ENCODE measurements at places on chromosomes 6 and 20.
A peak's percentile ranks its signal among the peaks of the same experiment; 100 is the strongest.

DNA sequence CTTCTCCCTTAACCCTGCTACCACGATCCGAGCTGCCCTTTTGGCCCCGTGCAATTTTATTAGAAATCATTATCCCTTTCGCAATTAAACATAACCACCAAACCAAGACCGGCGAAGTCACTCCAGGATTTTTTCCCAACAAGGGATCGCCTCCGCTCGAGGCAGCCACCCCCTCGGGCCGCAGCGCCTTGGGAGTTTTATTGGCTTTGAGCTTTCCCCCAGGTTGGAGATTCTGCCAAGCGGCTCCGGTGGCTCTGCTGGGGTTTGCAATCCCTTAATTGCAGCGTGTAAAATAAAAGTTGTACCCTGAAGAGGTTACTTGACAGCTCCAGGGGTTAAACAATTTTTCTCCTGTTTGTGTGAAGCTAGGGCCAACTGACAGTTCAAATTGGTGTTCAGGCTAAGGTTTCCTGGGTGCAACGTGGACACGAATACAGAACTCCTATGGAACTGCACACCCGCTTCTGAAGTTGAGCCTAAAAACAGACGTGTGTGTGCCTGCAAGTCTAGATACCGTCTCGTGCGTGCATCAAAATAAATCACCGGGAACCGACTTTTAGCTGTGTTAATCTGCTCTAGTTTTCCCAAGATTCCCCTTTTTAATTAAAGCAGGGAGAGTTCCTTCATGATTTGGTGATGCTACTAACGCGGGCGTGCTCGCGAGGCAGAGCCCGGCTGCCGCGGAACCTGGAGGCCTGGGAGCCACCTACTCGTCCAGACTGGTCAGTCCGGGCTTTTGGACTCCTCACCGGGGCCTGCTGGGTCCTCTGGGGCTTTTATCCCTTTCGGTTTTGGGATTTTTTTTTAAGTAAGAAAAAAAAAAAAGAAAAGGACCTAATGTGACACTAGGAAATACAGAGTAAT, 975 bp upstream of the TFAP2A start:
- no peak for DNase-seq

DNA sequence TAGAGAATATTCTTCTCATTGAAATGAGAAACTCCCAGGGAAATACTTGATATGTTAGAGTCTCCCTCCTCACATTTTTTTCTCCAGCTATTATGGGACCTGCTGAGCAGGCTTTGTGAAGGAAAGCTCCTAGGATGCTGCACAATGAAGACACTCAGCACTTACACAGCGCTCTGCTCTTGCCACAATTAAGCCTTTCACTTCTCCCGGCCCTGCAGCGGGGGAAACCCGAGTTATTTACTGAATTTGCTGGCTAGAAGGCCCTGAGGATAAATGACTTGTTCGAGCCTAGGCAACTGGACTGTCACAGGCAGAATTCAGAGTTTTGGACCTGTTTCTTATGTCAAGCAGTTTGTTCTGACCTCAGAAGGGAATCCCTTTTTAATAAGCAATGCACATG, 102.0 kb downstream of the MAP3K7 start:
- no peak for DNase-seq

GRCh38 chr6:2355150-2355549, 109.7 kb upstream of the GMDS start:
- DNase-seq = no peak

DNA sequence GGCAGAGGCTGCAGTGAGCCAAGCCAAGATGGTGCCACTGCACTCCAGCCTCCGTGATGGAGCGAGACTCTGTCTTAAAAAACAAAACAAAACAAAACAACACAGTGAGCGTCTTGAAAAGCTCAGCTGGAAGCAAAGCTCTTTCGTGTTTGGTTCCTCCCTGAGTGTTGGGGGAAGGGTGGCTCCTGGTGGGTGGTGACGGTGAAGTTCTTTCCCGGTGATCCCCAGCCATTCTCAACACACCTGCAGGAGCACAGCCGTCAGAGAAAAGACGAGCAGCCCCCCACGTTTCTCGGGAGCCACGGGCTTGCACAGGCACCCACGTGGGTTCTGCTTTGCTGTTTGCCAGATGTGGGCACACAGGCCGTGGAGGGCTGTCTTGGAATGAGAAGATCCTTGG, 3.2 kb downstream of the BHLHE23 start:
- no peak for DNase-seq

- no peak for DNase-seq
These were observed 90.8 kb upstream of the OGFRL1 start for GRCh38 chr6:71197780-71198179.

GRCh38 chr6:83952830-83953229, 80.7 kb upstream of the MRAP2 start:
- no peak for DNase-seq

DNA sequence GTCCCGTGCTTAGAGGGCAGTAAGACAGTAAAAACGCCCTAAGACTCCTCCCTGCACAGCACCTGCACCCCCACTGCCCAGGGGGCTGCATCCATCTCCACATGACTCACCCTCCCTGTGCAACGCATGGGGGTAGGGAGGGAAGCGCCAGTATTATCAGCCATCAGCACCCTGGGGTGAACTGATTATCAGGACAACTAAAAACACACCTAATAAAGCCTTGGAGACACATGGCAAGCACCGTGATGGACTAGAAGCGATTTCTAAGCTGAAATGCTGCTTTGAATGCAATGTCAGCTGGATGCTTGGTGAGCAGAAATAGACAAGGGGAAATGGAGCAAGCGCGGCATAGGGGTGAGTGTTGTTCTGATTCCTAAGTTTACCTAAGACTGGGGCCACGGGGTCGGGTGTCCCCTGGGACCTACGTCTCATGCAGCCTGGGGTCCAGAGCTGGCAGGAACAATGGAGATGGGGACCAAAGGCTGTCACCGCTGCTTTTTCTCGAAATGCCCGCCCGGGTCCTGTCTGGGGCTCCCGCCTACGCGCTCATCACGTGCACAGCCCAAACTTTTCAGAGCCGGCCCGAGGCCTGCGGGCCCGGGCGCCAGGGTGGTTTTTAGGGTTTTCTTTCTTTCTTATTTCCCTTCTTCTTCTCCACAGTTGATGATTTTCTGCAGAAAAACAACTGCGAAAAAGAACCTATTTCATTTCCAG, 702 bp upstream of the TNFAIP3 start:
- DNase-seq = no peak

GRCh38 chr6:70547313-70547712, 19.4 kb upstream of the SDHAF4 start:
- no peak for DNase-seq

DNA sequence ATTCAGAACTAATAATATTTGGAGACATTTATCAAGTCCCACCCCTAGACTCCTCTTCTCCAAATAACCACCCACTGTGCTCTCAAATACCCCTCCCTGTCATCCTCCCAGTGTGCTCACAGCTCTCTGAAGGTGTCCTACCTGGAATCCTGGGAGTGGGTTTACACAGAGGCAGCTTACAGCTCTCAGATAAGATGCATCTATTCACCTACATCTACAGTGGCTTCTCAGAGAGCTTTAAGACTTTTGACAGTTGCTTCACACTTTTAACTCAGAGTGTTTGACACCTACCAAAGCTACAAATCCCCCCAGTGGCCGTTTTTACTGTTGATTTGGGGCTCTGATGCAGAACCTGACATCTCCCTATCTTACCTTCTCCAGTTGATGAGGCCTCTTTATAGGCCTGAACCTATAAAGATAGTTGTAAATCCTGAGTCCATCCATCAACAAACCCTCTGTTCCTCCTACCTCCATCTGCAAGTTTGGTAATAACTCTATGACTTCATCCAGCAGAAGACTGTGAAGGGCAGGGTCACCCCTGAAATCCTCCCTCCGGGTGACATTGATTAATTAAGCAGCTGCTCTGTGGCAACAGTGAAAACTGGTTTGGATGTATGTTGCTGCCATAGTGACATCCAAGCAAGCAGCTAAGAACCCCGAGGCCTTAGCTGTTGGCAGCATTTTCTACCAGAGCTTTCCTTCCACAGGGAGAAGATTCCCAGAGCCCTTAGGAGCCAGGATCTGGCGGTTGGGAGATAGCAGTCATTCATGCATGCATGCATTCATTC, 226.1 kb upstream of the RREB1 start:
- no peak for DNase-seq

DNA sequence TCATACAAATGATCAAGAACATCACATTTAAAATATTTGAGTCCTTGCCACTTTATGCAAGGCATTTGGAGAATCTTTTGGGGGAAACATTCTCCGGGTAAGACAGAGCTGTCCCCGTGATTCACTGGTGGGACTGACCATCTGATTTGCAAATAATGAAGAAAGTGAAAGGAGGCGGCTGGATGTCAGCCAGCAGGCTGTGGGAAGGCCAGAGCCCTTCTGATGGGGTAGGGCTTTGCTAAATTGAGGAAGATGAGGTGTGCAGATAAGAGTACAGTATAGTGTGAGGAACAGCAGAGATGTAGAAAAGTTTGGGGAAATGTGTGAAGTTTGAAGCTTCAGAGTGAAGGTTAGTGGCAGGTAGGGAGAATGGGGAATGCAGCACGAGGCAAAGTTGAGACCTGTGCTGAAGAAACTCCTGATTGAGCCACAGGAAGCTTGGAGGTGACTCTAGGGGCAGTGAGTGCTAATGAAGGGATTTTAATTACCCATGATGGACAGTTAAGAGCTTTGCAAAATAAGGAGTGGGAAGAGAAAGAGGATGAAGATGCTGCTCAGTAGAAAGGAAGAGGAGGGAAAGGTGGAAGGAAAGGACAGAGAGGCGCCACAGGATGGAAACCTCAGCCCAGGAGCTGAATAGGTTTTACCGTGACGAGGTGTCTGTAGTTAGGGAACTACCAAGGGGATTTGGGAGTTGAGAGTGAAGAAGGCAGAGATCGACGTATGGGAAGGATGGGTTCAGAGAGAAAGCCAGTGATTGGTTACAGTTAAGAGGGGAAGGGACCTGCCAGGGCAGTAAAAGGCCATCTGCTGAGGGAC, 68.7 kb downstream of the SNX9 start:
- DNase-seq = no peak

- no peak for DNase-seq
These were observed 10.2 kb downstream of the UNC5CL start for GRCh38 chr6:41028561-41029412.

GRCh38 chr6:5584078-5584482, 322.8 kb downstream of the FARS2 start:
- DNase-seq = no peak

DNA sequence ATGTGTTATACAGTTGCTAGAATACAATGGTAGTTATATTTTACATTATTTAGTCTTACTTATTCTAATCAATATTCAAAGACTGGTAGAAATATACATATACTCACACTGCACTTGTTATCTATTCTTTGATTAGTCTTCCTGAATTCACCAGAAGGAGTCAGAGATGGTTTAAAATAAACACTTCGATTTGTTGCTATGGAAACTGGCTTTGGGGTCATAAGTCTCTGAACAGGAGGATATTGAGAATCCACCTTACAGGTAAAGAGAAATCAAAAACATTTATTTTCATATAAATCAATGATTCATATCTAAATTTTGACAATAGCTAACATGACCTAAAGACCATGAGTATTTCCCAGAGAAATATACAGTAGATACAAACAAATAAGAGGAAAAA, 41.6 kb downstream of the NUP153 start:
- DNase-seq = no peak

DNA sequence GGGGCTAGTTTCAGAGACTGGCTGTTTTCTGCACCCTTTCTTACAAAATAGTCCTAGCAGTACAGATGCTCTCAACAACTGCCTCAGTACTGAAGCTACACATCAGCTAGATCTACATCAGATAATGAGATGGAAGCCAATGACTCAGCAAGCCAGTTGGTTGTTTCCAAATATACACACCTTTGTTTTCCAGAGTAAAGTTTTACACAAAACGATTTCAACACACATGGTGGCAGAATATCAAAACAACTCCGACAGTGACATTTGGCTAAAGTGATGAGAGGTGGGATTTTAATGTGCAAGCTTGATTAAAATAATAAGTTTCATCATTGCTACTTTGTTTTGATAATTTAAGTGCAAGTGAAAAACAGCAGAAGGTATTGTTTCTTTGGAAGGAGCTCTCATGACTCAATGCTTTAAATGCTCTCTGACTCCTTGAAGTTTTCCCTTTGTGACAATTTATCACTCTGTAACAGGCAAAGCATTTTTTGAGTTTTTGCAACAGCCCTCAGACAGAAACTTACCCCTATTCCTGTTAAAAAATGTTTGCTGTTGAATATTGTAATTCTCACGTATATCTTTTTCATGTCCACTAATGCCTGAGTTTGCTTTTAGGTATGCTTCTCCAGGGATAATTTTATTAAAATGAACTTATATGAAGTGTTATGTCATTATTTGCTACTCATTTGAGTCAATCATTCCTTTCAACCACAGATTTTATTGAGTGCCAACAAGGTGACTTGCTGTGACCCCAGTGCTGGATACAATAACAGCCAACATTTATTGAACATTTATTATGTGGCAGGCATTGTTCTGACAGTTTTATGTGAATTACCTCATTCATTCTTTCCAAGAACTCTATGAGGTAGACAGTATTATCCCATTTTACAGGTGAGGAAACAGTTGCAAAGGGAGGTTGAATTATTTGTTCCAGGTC, 882.0 kb downstream of the TFAP2A start:
- no peak for DNase-seq

GRCh38 chr6:139153855-139154254, 19.0 kb downstream of the HECA start:
- DNase-seq = no peak

- DNase-seq = peak; percentile 38
These were observed 23.7 kb downstream of the SPATA2 start for GRCh38 chr20:49891476-49892110.

GRCh38 chr6:32613475-32613874, 23.7 kb upstream of the HLA-DQA1 start:
- no peak for DNase-seq

DNA sequence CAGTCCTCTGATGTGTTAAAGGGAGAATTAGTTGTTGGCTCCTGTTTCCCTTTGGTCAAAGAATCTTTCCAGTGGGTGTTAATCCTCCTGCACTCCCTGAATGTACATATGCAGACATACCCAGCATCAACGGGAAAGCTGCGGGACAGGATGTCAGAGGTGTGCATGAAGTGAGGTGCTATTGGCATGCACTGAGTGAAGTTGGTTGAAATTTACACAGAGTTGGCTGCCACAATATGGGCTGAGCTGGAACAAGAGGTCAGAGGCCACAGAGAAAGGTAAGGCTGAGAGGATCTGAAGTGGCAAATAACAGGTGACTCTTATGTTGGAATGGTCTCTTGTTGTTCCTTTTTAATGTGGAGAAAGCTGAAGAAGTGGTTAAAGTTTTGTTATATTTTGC, 82.7 kb upstream of the AKIRIN2 start:
- DNase-seq = no peak

DNA sequence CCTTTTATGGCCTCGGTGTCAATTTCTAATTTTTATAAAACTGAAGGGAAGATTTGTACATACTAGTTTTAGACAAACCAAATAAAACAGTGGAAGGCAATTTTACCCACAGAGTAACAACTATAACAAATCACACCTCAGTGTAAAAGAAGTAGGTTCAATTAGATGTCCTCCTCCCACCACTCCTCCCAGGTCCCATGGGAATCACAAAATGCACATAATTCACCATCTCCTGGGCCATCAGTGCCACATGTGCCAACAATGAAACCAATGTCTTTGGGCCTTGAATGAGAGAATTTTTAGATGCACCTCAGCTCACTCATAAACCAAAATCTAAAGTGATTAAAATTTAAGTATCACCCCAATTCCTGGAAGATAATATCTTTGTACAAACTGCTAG, 267.8 kb downstream of the BTBD9 start:
- no peak for DNase-seq

All from posterior vena cava (tissue), 2 donors.